ENCODE measurements at places on chromosomes 6 and 20.

- no peak for DNase-seq
These were observed 42.9 kb upstream of the LRFN2 start for GRCh38 chr6:40630051-40630450.

DNA sequence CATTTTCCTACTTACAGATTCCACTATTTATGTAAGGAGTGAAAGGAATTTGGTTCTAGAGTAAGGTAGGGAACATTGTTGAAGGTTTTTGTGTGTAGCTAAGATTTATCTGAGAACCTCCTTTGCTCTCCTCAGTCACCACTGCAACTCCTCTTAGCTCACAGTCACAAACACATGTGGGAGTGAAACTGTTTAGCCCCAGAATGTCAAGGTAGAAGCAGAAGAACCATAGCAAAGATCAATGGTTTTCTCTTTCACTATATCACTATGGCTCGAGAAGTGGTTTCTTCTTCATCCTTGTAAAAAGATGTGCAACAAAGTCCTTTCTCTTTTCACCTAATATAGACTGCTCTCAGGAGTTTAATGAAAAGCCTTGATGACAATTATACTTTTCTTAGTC is 6.5 kb upstream of the DEFB112 start:
- DNase-seq: no peak

DNA sequence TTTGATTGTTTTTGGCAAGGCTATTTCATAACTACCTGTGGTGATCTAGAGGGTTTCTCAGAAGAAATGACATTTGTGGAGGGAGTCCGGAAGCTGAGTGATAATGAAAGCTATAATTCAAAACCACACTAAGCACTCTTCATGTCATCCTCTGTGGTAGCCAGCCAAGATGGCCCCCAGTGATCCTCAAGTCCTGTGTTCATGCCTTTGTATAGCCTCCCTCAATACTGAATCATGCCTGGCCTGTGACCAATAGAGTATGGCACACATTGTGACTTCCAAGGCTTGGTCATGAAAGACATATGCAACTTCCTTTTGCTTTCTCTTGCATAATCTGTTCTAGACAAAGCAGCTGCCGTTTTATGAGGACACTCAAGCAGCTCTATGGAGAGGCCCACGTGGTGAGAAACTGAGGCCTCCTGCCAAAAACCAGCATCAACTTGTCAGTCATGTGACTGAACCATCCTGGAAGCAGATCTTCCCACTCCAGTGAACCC is 12.8 kb upstream of the DNAAF9 start:
- DNase-seq: no peak

DNA sequence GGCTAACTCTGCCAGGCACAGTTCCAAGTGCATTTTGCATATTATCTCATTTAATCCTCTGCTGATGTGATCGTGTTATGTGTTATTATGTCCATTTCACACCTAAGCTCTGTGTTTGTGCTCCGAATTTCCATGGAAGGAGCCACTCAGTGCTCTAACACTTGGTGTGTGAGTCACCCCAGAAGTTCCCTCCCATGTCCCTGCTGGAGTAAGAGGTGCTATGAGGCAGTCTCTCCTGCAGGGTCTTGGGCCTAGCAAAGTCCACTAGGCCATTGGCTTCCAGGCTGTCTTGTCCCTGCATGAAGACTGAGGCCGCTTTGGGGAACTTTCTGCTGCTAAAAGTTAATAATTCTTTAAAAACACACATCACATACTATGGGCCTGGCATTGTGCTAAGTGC is 405.9 kb upstream of the SULF2 start:
- DNase-seq: no peak

DNA sequence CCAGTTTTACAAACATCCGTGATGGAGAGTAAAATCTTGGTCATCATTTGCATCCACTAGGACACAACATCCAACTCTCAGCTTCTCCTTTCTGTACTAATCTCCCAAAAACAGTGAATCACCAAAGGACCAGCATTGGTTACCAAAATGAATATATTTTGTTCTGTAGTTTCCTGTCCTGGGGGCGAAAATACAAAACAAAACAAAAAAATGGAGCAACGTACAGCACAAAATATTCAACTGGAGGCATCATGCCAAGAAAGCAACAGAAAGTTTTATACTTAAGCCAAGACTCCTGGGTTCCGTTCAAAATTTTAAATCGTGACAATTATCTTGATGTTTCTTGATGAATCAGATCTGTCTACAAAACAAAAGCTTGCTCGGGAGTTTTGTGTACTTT is 126.6 kb upstream of the CCDC28A start:
- no peak for DNase-seq

DNA sequence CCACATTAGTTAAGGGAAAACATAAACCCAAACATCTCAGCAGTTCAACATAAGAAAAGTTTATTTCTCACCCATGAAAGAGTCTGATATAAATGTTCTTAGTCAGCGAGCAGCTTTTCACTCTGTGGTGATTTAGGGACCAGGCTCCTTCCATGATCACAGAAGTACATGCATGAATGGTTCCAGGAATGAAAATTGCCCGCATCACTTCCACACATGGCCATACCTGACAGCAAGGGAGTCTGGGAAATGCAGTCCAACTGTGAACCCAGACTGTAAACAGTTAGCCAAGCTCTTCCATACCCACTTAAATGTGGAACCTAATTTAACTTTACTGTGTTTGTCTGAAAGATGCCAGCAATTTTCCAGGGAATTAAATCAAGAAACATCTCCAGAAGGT is 353.9 kb downstream of the HACE1 start:
- DNase-seq: no peak

- DNase-seq: no peak
These were observed 240.0 kb downstream of the FOXC1 start for GRCh38 chr6:1849691-1850090.

- no peak for DNase-seq
These were observed 225.2 kb upstream of the RREB1 start for GRCh38 chr6:6882592-6882991.

- no peak for DNase-seq
These were observed 460 bp downstream of the PLAGL1 start for GRCh38 chr6:144007478-144008119.
